ENCODE measurements at places on chromosomes 13 and 19.

DNA sequence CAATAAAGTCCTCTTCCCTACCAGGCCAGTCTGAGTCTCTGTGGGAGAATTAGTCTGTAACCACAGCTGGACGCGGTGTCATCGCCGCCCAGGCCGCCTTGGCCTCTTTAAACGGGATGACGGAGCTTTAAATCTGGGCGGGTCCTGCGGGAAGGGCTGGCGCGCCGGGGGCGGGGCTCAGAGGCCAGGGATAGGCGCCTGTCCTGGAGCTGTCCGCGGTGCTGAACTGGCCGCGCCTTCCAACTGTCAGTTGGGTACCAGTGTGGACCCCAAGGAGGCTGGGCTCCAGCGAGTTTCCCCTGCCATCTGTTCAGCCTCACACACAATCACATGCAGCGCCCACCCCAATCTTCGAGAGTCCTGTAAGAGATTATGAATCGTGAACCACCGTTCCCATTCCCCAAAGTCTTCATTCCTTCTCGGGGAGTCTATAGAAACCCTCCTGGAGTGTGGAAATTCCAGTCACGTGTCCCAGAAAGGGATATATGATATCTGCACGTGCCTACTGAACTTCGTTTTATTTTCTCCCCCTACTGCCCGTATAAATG is 11.5 kb downstream of the APLP1 start:
- DNase-seq: peak; percentile 14

- no peak for DNase-seq
These were observed 16.7 kb downstream of the TICAM1 start for GRCh38 chr19:4814625-4815425.

DNA sequence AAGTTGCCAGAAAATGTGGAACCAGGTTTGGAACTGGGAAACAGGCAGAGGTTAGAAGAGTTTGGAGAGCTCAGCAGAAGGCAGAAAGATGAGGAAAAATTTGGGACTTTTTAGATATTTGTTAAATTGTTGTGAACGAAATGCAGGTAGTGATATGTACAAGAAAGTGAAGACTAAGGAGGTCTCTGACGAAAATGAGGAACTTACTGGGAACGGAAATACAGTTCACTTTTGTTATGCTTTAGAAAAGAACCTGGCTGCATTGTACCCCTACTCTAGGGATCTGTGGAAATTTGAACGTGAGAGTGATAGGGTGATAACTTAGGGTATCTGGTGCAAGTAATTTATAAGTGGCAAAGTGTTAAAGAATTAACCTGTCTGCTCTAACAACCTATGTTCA is 632.4 kb downstream of the SLITRK5 start:
- no peak for DNase-seq

DNA sequence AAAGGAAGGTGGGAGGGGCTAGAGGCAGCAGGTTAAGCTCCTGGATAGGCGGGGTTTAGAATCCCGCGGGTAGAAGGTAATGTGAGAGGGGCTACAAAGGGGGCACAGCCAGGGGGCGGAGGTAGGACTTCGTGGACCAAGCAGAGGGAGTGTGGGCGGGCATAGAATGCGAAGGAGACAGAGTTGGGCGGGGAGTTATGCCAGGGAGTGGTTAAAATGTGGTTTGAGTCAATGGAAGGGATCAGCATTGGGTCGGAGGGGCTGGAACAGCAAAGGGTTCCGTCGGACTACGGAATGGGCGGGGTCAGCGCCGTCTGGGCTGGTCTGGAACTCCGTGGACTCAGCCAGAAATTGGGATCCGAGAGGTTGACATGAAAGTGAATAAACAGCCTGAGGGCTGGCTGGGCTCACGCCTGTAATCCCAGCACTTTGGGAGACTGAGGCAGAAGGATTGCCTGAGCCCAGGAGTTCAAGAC is 3.0 kb downstream of the LTBP4 start:
- DNase-seq: no peak

DNA sequence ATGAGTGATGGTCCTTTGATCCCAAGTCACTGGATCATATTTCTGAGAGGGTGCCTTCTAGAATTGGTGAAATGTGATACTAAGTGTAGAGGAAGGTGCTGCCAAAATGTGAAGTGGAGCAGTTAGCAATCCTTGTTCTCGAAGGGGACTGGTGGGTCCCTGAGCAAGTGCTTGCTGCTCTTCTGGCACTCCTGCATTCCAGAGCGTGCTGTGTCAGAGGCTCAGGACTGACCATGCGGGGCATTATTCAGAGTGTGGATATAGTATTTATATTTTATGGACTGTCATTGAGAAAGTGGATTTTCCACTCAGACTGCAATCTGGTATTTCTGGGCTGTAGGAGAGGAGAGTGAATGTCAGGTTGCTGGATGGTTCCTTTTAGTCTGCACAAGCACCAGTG is 152.6 kb upstream of the KL start:
- DNase-seq: no peak

DNA sequence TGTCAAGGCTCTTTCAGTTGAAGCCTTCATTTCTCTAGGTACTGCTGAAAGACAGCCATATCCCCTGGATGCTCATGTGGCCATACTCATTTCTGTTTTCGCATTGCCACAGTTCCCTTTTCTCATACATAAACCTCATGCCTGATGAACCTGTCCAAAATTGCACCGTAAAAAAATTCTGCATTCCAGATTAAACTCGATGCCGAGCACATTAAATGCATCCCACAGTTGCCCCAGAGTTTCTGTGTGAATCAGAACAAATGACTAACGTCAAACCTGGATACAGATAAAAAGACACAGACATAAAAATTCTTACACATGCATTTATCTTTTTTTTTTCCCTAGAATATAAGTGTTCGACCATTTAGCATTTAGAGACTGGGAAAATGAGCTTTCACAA is 288.2 kb downstream of the COG6 start:
- DNase-seq: no peak

DNA sequence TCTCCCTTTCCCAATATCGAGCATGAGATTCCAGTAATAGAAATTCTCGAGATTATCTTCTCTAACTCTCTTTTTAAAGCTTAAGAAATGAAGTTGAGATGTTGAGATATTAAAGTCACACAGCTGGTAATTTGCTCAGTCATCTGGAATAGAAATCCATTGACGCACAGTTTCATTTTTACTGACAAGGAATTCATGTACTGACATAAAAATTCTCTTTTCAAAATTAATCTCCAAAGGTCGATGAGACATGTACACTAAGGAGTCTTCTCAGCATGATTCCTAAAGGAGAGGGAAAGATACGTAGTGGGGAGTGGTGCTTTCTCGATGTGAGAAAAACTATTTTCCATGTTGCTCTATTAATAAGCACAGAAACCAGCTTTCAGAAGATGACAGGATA is 1639.5 kb upstream of the MIR17HG start:
- no peak for DNase-seq

DNA sequence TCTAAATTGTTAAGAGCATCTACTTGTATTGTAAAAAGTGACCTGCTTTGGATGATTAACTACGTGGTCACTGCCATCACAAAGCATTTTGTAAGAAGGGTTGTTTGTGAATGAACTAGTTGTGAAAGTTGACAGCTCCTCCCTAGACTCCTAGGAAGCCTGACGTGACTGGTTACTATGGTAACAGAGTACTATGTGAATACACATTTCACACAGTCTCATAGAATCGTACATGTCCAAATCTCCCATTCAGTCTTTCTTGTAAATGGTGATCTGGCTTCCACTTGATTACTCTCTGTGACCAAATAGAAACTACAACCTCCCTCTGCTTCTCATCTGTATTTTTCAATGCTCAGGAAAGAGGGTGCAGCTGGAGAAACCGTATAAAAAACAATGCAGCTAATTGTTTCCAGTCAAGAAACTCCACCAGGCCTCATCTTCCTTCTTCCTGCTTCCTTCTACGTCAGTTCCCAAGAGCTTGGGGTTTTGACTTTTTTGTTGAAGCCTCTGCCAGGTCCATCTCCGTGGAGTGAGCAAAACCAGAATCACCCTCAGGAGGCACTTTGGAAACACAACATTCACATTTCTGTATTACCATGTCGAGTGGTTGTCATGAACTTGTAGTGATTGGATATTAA is 83.4 kb downstream of the GPC6 start:
- no peak for DNase-seq

GRCh38 chr19:29411113-29411581 is 114.6 kb upstream of the VSTM2B start:
- DNase-seq: peak; percentile 57

GRCh38 chr19:43372462-43372861 is 19.0 kb downstream of the CD177 start:
- DNase-seq: no peak

- no peak for DNase-seq
These were observed 334.8 kb downstream of the PCDH9 start for GRCh38 chr13:66895320-66895719.

GRCh38 chr19:18607226-18608101 is 865 bp upstream of the CRLF1 start:
- no peak for DNase-seq

- DNase-seq: no peak
These were observed 98.0 kb upstream of the DIAPH3 start for GRCh38 chr13:60261432-60262351.

DNA sequence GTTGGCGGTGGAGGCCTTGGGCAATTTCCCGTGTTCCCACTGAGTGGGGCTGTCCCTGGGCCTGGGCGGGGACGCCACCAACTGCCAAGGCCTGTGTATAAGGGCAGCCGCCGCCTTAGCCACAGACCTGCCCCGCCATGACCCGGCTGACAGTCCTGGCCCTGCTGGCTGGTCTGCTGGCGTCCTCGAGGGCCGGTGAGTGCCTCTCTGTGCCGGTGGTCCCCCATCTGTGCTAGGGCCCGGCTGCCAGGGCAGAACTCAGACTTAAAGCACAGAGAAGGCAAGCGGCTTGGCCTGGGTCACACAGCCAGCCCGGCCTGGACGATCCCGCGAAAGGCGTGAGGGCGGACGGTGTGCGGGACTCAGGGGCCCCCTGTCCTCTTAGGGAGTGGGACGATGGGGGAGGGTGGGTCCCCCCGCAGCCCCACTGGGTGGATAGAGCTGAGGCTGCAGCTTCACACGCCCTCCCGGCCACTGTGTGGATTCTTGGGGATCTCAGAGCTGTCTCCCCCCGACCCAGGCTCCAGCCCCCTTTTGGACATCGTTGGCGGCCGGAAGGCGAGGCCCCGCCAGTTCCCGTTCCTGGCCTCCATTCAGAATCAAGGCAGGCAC is at the start of gene AZU1:
Gene AZU1 (plus strand): TSS at position 128 of the 612 bp plus-strand sequence. CDS start 10 bp downstream, at position 138.
- no peak for DNase-seq

DNA sequence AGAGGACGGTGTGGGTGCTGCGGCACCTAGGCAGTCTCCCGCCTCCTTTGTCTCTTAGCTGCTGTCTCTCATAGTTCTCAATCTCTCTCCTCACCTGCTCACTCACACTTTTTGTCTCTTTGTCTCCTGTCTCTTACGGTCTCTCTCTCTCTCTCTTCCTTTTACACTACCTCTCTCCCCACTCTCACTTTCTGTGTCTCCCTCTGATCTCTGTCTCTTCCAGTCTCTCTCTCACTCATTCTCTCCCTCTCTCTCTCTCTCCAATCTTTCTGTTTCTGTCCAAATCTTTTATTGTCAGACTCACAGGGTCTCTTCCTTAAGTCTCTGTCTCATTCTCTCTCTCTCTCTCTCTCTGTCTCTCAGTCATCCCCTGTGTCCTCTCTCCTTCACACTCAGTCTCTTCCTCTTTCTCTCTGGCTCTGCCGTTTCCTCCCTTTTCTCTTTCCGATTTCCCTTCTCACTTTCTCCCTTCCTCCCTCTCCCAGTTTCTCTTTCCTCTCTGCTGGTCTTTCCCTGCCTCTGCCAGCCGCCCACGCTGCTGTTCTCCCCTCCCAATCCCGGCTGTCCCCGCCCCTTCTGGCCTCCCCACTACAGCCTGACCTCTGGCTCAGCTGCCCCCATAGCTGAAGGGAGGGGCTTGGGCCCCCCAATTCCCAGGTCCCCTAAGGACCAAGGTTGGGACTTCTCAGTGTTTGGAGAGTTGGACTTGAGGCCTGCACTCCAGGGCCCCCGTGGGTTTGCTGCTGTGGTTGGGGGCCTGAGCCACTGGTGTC is at the start of gene PLEKHA4:
Gene PLEKHA4 (minus strand): TSS at position 504 of the 773 bp plus-strand sequence. CDS start 997 bp downstream, outside the sequence.
- DNase-seq: no peak

DNA sequence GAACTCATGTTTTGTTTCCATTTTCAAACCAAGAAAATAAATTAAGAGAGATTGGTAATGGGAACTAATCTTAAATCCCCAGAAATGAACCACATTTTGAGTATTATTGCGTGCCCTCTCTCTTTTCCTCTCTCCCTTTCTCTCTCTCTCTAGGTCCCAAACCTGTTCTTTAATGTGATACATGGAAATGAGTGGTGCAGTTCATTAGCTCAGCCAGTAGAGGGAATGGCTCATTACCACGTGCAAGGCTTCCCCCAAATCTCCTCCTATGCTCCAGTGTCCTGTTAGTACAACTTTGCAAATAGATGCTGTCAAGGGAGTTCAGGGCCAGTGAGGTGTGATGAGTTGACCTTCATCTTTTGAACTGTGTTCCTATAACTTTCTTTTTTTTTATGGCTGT is 178.4 kb downstream of the FGF9 start:
- no peak for DNase-seq
